H54 (cell line): ENCODE measurements at places on chromosomes 7 and 10.

DNA sequence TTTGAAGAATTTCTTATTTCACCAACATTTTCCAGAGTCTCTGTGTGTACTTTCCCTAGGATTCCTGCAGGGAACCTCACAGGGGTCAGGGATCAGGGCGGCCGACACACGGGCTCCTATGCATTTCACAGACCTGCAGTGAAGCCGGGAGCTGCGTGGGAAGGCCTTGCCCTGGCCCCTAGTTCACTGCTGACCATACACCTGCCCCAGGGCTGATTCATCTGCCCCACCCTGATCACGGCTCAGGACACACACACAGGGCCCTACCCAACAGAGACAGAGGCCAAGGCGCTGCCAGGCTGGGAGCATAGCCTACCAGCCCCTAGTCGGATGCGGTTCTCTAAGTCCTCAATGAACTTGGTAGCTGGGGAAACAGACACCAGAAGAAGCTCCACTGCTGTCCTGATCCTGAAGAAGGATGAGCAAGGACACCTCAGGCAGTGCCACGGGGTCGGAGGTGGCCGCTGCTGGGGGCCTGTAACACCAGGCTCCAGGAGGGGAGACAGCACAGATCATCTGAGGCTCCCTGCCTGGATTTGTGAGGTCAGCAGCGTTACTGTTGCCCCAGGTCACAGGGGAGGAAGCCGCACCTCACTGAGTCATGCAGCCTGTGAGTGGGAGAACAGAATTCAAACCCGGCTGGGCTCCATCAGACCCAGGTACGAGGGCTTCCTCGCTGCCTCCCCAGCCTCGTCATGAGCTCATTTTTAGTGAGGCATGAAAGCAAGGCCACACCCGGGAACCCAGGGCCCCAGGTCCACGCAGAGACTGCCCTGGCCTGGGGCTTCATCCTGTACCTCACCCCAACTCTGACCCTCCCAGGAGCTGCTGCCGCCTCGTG lies 278.8 kb upstream of the PPP2R2D start:
- no peak for DNase-seq

DNA sequence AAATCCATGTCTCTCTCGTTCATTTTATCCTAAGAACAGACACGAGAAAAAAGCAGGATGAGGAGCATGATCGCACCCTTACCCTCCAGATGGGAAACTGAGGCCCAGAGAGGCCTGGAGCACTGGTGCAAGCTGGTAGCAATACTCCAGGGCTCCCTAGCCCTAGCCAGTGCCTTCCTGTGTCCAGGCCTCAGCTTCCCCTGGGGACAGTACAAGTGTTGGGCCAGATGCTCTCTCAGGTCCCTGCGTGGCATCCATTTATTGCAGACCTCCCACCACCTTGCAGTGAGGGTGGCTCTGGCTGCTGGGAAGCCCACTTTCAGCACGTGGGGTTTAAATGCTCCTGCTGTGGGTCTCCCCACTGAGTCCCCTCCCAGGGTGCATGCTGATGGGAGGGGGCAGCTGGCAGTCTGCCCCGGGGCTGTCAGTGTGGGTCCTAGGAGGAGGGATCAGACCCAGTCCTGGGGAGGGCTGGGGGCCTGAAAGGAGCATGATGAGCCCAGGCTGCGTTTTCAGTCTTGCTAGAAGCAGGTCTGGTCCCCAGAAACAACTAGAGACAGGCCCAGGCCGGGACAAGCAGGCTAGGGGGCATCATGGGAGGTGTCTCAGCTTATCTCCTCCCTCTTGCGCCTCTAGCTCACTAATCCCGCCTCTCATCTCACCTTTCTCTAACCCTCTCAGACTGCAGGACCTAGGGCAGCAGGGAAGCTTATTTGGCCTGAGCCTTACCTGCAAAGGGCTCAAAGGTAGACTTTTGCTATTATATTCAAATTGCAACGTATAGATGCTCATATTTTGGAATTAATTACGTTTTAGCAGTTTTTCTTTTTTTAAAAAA lies 662 bp upstream of the PPIF start:
- no peak for DNase-seq

DNA sequence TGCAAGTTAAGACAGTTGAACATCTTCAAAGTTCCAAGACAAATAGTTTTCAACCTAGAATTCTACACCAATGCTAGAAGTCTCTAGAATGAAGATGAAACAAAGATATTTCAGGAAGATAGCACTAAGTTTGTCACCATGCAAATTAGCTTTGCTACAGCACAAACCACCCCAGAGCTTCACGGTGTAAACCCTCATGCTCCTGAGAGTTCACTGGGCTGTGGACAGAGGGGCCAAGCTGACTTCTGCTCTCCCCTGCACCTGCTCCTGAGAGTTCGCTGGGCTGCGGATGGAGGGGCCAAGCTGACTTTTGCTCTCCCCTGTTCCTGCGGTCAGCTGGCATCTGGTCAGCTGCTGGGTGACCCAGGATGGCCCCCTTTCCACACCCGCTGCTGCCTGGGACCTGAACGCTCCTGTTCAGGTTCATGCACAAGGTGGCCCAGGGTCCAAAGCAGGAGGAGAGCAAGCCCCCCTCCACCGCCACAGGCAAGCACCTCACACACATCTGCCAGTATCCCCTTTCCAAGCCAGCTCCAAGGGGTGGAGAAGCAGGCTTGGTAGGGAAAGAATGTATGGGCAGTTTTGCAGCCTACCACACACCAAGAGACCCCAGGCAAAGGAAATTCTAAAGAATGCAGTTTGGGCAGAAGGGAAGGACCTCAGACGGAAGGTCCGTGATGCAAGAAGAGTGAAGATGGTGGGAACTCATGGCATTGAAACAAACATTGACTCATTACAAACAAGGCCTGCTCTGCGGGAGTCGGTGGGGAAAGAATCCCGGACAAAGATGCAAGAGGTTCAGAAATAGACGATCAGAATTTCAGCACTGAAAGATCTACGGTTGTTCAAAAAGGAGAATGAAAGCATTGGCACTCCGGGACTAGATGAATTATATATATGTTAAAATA lies 137.8 kb upstream of the PPP2R2D start:
- no peak for DNase-seq

DNA sequence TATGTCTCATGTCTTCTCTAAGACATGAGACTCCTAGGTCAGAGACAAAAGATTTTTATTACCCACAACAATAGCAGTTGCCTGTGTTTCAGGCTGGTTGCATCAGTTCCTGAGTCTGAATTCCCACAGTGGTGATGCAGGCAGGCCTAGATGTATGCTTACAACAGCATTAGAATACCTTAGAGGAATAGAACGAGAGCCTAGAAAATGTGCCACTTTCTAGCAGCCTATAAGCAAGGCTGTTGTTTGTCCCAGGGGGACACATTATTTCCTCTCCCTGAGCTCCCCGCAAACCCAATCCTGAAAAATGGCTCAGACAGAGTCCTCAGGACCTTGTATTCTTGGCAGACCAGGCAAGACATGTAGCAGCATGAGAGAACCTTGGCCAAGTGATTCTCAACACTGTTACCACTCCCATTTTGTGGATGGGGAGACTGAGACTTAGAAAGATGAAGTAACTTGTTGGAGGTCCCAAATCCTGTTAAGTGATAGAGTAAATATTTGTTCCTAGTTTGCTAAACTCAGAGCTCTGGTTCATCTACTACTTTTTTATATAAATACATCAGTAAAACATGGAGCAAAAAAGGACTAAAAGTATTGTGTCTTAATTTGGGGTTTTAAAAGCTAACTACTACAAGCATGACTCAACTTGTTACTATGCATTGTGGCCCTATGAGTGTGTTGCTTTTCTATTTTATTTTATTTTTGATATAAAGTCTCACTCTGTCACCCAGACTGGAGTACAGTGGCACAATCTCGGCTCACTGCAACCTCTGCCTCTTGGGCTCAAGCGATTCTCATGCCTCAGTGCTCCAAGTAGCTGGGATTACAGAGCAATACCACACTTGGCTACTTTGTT lies 14.2 kb downstream of the VTI1A start:
- no peak for DNase-seq

- no peak for DNase-seq
Observed at GRCh38 chr7:156423876-156424275, 216.7 kb upstream of the RNF32 start.

DNA sequence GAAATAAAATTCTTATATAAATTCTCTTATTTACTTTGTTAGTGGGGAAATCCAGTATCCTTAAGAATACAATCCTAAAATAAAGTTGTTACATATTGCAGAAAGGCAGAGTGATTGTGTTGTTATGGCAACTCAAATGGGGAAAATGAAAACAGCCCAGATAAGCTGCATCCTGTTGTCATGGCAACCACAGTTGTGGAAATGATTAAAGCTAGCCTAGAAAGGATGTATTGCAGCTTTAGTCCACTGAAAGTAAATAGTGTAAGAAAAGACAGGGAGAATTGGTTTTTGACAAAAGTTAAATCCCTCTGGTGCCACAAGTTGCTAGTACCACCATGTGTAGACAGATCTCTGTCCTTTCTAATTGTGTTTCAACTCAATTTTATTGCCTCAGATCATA lies 43.2 kb downstream of the BTRC start:
- DNase-seq, result peak; percentile 7

DNA sequence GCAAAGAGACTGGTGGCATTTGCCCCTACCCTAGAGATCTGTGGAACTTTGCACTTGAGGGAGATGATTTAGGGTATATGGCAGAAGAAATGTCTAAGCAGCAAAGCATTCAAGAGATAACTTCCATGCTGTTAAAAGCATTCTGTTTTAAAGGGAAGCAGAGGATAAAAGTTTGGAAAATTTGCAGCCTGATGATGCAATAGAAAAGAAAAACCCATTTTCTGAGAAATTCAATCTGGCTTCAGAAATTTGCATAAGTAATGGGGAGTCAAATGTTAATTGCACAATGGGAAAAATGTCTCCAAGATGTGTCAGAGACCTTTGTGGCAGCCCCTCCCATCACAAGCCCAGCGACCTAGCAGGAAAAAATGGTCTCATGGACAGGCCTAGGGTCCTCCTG lies 361.7 kb downstream of the ANKRD7 start:
- no peak for DNase-seq

GRCh38 chr10:131968949-131969348 lies 12.8 kb downstream of the BNIP3 start:
- DNase-seq, result no peak

GRCh38 chr7:108660465-108660864 lies 90.8 kb downstream of the DNAJB9 start:
- no peak for DNase-seq

GRCh38 chr10:117492504-117492903 lies 50.0 kb upstream of the EMX2 start:
- DNase-seq, result no peak

GRCh38 chr7:15820319-15820718 lies 133.8 kb upstream of the MEOX2 start:
- no peak for DNase-seq

DNA sequence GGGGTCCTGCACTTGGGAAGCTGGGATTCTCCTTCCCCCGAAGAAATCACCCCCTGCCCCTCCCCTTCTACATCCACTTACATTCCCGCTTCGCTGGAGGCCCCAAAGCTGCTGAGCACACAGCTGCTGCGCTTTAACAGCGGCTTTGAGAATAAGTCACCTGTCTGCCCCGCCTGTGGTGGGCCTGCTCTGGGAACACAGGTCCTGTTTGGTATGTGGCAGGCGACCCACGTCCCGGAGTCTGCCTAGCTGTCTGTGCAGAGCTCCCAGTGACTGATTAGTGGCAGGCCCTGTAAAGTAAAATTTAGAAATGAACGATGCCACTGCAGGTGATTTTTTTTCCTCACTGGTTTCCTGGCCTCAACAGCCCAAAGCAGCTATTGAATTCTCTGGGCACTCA lies 47.0 kb downstream of the CDH23 start:
- no peak for DNase-seq

DNA sequence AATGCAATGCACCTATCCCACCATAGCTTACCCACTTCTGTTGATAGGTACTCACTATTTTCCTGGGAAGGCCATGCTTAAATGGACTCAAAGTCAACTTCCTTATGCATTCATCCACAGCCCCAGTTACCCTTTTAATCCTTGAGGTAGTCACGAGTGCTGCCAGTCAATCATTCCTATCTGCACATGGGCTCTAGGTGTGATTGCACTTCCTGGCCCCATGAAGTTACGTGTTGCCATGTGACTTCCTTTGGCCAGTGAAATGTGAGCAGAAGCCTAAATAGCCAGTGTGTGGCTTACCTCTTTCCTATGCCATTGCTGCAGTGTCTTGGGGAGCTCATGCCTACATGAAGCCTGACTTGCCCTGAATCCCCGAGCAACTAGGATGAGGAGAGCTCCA lies 23.5 kb upstream of the EIF5AL1 start:
- DNase-seq, result no peak

DNA sequence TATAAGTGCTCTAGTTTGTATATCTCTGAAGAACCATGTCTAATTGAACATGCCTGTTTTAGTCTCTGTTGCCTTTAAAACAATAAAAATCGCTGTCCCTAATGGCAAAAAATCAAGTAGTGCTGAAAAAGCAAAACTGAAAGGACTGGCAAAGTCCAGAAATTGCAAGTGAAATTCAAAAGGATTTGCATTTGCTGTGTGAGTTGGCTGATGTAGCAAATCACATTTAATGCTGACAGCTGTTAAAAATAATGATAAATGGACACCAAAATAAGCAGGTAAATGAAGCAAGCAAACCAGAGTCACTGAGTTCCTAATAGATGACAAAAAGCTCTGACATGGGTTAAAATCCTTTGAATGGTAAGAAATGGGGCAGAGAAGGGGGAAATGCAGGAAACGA lies 874.1 kb downstream of the GRM8 start:
- DNase-seq, result no peak

- no peak for DNase-seq
Observed at GRCh38 chr7:5395246-5395645, 28.4 kb downstream of the TNRC18 start.

DNA sequence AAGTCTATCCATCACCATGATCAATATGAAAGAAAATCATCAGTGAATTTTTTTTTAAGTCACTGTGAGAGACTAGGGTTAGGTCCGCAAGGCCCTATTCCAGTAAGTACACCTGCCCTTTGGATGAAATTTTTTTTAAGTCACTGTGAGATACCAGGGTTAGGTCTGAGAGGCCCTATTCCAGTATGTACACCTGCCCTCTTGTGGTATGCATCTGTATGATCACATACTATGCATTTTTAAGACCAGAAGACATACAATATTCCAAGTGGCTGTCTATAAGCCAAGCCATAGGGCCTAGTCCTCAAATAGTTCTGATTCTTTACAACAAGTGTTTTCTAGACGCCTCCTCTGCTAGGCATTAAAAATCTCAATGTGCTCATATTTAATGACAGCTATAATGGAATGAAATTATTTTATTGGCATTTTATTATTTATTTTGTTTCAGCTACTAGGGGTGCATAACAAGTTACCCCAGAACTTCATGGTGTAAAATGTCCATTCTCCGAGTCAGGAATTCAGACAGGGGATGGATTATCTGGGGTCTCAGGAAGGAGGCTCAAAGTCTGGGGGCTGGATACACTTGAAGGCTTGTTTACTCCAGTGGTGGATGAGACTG lies 53.1 kb downstream of the TEX36 start:
- peak; percentile 9 for DNase-seq

DNA sequence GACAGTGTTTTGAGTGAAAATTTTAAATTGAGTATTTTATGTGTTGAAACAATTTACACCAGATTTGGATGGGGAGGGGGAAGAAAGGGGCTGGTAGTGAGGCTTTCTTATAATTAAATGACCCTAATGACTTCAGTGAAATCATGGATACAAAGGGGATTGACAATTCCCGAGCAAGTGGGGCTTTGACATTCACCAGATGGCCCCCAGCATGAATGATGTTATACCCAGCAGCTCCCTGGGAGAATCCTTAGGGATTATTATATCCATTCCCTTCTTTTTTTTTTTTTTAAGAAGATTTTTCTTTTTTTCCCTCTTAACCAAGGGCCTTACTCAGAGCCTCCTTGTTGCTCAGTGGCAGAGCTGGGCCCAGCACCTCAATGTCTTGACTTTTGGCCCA lies 17.9 kb downstream of the PLPP4 start:
- DNase-seq, result no peak

GRCh38 chr7:50069613-50070012 lies 23.4 kb downstream of the ZPBP start:
- peak; percentile 12 for DNase-seq

- DNase-seq, result peak; percentile 32
Observed at GRCh38 chr10:101694674-101695403, at the start of gene FBXW4. Gene FBXW4, minus strand, starts transcription at chr10:101695170. Its CDS starts 65 bp downstream, at chr10:101695105.
